ENCODE measurements at places on chromosomes 5 and 9.

GRCh38 chr5:167489202-167489601, 802.2 kb upstream of the WWC1 start:
- no peak for DNase-seq

DNA sequence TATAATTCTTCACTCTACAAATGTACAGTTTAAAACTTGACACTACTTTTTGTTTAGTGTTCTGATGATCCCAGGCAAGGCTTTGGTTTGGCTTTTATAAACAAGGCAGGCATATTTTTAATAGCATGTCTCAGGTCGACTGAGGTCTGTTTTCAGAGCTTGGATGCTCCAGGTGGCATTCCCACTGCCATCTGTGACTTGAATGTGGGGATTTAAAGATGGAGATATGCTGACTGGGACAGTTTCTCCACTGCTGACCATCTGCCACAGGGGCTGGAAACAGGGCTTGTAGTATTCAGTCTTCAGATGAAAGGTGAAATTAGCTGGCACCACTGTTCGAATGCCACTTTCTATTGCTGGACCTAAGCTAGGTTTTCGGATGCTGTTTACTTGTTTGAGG, 1266.2 kb upstream of the CDH18 start:
- no peak for DNase-seq

- no peak for DNase-seq
These were observed 48.2 kb downstream of the ROPN1L start for GRCh38 chr5:10489810-10490426.

GRCh38 chr9:125485471-125486151, 221.4 kb downstream of the MAPKAP1 start:
- no peak for DNase-seq

- no peak for DNase-seq
These were observed 22.6 kb upstream of the CSF1R start for GRCh38 chr5:150108711-150109514.

DNA sequence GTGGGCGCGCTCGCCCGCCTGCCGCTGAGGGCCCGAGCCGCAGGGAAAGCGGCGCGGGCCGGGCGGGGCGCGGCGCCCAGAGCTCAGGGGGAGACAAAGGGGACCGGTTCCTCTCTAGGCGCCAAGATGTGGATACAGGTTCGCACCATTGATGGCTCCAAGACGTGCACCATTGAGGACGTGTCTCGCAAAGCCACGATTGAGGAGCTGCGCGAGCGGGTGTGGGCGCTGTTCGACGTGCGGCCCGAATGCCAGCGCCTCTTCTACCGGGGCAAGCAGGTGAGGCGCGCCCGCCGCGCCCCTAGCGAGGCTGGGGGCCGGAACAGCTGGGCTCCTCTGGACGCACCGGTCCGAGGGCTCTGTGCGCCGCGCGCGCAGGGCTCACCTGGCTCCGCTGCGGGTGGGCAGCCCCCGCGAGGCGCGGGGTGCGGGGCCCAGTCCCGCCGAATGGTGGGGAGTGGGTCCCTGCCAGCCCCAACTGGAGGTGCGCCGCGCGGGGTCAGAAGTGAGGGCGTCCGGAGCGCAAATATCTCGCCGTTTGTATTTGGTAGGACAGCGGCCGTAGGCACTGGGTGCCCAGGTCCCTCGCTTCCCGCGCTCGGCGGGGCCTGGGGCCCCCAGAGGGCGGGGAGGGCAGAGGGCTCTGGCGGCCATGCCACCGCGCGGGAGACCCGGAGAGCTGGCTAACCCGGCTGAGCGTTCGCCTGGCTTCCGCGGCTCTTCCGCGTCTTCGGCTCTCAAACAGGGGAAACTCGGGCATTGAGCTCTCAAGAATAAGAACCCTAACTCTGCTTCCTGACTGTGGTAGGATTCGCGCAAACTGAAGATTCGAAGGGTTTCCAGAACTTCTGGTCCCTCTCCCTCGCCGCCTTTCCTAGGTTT, 607 bp downstream of the UHRF2 start:
- peak; percentile 28 for DNase-seq

DNA sequence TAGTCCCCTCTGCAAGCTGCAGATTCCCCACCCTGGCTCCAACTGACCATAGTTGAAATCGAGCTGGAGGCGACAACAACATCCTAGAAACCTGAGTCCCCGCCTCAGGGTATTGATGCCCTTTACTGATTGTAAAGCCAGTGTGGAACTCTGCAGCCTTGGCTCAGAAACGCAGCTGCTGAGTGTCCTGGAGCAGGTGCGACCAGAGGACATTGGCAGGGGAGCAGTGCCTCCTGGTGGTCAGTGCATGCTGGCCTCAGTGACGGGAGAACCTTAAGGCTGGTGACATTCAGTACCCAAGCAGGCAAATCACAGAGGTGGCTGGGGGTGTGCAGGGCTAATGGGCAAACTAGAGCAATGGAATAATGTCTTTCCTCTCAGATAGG, 20.4 kb upstream of the ZNF354B start:
- peak; percentile 10 for DNase-seq

GRCh38 chr5:143558048-143558447, 154.6 kb upstream of the NR3C1 start:
- no peak for DNase-seq

DNA sequence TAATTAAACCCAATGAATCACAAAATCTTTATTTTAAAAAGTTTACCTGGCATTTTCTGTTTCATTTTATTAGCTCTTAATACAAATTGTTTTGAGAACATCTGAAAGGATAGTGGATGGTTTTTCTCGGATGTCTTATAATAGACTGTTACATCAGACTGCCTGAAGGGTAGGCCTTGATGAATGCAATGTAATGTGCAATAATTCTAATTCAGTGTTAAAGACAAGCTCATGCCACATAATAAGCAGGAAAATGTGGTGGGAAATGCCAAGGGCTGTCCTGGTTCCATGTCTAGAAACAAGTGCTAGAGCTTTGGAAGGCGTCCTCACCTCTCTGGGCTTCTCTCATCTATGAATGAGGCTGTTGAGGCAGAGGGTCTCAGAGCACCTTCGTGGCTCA, 148.1 kb downstream of the DEPDC1B start:
- no peak for DNase-seq

DNA sequence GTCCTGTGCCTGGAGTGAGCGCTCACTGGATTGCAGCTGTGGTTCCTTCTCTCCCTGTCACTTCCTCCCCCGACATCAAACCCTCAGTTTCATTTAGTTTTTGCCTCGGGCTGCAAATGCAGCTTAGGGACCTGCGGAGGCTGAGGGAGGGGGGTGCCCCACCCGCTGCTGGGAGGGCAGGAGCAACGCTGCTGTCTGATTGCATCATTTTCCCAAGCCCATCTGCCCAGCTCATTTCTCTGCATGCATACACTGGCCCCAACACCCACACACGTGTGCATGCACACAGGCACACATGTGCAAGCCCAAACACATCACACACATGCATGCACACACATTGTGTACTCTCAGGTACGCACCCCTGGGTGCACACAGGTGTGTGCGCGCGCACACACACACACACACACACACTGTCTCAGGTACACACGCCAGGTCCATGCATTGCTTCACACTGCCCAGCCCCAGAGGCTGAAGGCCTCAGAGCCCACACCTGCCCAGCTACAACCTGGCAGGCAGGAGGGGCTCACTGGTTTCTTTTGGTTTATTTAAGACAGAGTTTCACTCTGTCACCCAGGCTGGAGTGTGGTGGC, 3.4 kb downstream of the ASS1 start:
- DNase-seq, result no peak

- DNase-seq, result no peak
These were observed 93.7 kb downstream of the NFIB start for GRCh38 chr9:14220256-14220655.

DNA sequence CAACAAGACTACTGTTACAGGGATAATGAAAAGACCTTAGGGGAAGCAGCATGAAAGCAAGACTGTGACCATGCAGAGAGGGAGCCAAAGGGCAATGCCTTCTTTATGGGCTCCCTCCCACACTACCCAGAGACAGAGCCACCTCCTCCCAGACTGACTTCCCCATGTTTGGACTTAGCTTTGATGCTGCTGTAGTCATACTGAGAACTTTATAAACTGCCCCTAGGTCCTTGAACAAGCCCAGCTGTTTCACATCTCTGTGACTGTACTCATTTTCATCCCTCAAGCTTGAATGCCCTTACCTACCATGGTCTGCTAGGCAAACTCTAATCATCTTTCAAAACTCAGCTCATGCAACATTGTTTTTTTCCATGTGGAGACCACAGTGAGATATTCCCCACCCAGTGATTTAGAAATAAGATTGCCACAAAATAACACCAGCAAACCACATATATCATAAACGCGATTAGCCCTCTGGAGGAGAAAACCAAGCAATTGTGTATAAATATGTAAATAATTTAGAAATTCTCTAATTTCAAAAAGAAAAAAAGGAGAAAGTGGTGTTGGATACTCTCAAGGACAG, 23.4 kb upstream of the FAM169A start:
- DNase-seq, result no peak

- no peak for DNase-seq
These were observed 62.7 kb upstream of the ANGPTL2 start for GRCh38 chr9:127185181-127185580.

Measured in activated T-helper 9 cell treated with anti-CD3 and anti-CD28 coated beads, Interleukin-2, amount 50 U/mL, for 16 hours (primary cell).